ENCODE measurements at places on chromosomes 7 and 10. TPM values are rescaled to one million over a fixed set of nuclear protein-coding genes. Genes with fewer than 3 reads are reported as not detected.
A peak's percentile ranks its signal among the peaks of the same experiment; 100 is the strongest.

- no peak for DNase-seq
These were observed 33.5 kb upstream of the LEP start for GRCh38 chr7:128207609-128208008.

DNA sequence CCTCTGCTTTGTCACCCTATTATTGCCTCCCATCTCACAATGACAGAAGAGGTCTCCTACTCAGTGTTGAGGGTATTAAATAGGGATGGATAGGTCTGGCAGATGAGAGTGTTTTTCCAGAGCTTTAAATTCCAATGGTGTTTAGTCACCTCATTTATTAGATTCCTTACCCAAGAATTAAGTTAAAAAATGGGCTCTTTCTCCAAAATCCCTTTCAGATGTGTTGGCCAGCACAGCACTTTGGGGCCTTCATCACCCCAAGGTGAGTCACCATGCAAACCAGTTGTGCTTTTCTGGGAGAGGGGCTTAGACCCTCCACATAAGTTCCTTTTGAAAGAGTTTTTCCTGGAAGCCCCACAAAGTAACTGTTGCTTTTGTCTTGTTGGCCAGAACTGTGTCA is 78.4 kb downstream of the CYP26A1 start:
- peak; percentile 36 for DNase-seq

GRCh38 chr7:155324012-155324917 is 26.6 kb downstream of the INSIG1 start:
- no peak for DNase-seq

- no peak for DNase-seq
These were observed 80.3 kb downstream of the SKAP2 start for GRCh38 chr7:26784118-26784517.

The GLI3 gene
- 2.4 TPM for total RNA-seq

GRCh38 chr10:5896208-5897052 is 6.4 kb downstream of the FBH1 start:
- no peak for DNase-seq

DNA sequence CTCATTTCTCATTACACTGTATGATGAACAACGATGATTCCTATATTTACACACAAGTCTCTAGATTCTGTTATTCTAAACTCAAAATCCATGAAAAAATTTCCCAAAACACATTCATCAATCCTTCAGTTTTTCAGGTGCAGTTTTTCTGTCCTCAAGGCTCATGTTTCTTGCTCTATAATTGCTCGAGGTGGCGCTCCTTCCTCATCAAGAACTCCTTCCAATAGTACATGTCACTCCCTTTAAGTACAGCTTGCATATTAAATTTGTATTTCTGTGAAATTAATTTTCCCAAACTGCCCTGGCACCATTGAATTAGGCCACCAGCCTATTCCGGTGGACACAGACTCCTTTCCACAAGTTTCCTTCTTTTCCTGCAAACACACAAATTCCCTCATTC is 188.7 kb upstream of the MINDY3 start:
- no peak for DNase-seq

GRCh38 chr10:101897633-101898032 is 54.0 kb upstream of the KCNIP2 start:
- peak; percentile 33 for DNase-seq

- peak; percentile 75 for DNase-seq
These were observed 30.0 kb upstream of the MSRB2 start for GRCh38 chr10:23065181-23065948.

The CALY gene
- not detected for total RNA-seq

GRCh38 chr7:66043681-66044497 is 31.7 kb upstream of the ASL start:
- DNase-seq = peak; percentile 17

The CPA2 gene
- not detected for total RNA-seq

DNA sequence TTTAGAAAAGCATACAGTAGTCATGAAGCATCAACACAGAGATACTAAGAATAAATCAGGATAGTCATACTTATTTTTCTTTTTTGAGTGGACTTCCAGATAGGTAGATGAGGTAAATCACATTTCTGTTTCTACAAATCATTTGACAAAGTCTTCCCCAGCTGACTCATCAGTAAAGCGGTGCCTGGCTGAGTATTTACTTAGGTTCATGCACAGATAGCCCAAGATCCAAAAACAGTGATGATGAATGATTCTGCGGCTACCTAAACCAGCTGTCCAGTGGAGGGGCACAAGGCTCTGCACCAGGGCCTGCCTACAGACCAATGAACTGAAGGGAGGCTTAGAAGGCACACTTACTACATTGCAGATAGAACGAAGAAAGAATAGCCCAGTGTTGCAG is 113.1 kb downstream of the PARP12 start:
- peak; percentile 49 for DNase-seq

- no peak for DNase-seq
These were observed 202.8 kb downstream of the CREB5 start for GRCh38 chr7:28615091-28615490.

GRCh38 chr7:112994656-112995055 is 92.0 kb downstream of the GPR85 start:
- DNase-seq = no peak

DNA sequence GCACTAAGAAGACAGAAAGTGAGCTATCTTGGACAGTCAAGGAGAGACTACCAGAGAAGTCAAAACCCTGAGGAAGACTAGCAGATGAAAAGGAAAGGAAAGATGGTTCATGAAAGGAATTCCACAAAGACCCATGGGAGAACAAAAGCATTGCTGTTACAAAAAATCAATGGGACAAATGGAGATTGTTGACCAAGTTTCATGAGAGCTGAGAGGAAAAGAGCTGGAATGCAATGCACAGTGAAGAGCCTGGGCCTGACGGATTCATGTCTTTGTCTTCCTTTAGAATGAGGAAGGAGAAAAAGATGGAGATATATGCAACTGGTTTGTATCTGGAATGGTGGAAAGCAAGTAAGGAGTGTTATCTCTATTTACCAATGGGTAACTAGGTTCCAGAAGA is 17.3 kb downstream of the TMEM243 start:
- DNase-seq = no peak

The ZNF727 gene
- total RNA-seq = 0.53 TPM

The PCLO gene
- 3.8 TPM for total RNA-seq

DNA sequence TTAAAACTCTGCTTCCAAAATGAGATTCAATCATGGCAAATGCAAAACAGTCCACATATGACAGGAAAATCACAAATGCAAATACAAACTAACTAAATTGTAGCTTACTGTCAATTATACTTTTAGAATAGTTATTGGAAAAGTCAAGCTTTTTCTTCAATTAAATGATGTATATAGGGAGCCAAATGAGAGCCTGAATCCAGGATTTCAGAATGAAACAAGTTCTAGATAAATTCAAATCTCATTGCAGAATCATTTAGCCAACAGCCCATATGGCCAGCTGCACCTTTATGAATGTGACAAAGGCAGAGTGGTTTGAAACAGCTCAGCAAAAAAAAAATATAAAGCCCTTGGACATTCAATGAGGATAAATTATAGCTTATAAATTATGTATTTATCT is 82.2 kb upstream of the SCIN start:
- no peak for DNase-seq

The HOXA4 gene
- not detected for total RNA-seq

DNA sequence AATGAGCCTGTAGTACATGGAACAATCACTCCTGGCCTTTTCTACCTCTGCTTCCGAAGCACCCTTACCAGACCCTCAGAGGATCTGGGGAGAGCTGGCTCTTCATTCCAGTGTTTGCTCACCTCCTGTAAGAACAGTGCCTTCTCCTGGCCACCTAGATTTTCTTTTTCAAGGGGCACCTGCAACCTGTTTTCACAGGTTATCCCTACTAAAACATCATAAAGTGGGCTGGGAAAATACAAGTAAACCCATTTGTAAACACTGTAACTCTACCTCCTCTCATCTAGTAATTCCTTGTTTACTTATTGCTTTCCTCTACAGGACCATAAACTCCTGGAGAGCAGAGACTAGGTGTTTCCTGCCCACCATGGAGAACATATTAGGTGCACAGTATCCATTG is 1.1 kb downstream of the PIK3AP1 start:
- DNase-seq = no peak

GRCh38 chr7:24395512-24395911 is 111.5 kb downstream of the NPY start:
- no peak for DNase-seq

The AGMO gene
- total RNA-seq = under 0.01 TPM

GRCh38 chr10:84762754-84763394 is 434.5 kb downstream of the CCSER2 start:
- DNase-seq = no peak

The DEPP1 gene
- total RNA-seq = 0.26 TPM

- no peak for DNase-seq
These were observed 647.2 kb downstream of the GRM8 start for GRCh38 chr7:126605553-126605952.

Measured in bronchial epithelial cell (primary cell).